ENCODE measurements at places on chromosomes 3 and 15.

GRCh38 chr15:31489801-31490646 is 163.4 kb downstream of the KLF13 start:
- no peak for DNase-seq

DNA sequence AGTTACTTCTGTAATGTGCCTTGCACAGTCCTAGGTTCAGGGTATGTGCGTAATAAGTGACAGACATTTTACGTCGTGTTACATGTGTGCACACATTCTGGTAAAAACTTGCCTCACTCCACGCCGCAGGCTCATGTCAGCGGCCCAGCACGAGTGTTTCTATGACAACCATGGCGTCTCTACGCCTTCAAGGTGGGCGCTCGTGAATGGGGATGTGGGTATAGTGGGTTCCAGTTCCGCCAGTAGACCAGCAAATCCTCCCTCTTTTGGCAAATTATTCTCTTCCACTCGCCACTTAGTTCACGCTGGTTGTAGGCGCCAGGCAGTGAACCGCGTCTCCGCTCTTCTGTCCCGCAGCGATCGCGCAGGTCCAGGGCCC is 40.3 kb downstream of the CHST14 start:
- DNase-seq = no peak

- no peak for DNase-seq
Observed at GRCh38 chr3:16463914-16464313, 49.6 kb downstream of the RFTN1 start.

DNA sequence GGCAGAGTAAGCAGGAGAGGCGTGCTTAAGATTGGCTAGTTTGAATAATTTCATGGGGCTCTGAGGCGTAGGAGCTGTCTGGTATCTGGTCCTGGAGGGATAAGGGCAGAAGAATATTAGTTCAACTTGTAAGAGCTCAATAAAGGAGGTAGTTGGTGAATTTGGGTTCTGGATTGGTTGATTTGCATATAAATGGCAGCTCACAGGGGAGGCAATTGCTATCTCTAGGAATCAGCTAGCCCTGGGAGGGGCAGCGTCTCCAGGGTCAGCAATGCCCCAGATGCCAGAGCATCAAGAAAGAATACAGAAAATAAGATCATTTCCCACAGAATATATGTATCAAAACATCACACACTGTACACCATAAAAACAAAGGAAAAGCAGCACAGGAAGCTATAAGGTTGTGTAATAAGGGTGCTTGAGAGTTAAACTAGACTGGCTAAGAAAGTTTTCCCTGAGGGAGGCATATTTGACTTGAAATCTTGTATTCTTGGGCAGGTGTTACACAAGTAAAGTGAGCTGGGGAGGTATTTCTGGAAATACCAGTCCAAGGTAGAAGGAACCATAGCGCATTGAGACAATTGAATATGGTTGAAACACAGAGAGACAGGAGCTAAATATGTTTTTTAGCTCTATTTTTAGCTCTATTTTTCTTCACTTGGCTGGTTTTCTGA is 6.1 kb downstream of the MOBP start:
- DNase-seq = no peak

- DNase-seq = no peak
Observed at GRCh38 chr3:157479464-157480243, 23.6 kb downstream of the VEPH1 start.

GRCh38 chr3:178086144-178086825 is 450.0 kb upstream of the KCNMB2 start:
- no peak for DNase-seq

DNA sequence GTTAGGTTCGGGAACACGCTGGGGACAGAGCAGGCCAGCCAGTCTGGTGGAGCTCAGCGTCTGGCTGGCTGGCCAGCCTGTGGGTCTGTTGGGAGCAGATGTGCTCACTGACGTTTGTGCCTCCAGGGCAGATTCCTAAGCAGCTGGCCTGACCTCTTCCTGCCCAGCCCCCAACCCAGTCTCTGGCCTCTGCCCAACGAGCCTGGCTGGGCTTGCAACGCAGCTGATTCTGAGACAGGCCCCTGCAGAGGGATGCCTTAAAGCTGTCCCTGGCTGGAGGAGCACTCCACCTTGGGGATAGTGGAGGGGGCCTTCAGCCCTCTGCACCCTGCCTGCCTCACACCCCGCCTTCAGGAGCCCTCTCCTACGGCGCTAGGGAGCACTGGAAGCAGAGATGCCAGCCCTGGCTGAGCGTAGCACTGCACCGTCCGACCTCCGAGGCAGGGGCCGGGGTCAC is 46.0 kb downstream of the KLF13 start:
- DNase-seq = no peak

Data from stimulated activated CD4-positive, alpha-beta T cell treated with anti-CD3 and anti-CD28 coated beads, Interleukin-15, amount 100 ng/mL, for 1 hour (primary cell).